ENCODE measurements at places on chromosomes 13 and 19.

DNA sequence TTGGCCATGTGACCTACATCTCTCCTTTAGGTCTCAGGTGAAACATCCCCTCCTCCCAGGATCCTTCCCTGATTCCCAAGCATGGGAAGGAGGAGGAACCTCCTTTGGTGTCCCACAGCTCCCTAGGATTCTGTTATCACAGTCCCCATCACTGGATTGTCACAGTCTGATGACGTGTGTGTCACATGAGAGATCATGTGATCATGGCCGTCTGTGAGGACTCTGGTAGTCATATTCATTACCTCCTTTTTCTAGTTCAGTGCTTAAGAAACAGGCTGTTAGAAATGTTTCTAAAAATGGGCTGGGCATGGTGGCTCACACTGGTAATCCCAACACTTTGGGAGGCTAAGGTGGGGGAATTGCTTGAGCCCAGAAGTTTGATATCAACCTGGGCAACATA is 3.0 kb downstream of the DHX34 start:
- DNase-seq: no peak

DNA sequence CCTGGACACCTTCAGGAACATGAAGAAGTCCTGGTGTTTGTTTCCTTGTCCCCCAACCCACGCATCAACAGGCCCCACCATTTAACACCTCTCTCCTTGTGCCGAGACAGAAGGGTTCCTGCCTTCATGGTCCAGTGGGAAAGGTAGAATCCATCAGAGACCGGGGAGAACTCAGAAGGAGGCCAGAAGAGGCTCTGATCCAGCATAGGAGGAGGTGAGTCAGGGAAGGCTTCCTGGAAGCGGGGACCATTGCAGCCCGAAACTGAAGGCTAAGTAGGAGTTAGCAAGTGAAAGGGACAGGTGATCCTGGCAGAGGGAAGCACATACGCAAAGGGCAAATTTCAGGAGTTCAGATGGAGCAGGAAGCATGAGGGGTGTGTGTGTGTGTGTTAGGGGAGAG is 484 bp downstream of the ICAM3 start:
- DNase-seq: no peak

DNA sequence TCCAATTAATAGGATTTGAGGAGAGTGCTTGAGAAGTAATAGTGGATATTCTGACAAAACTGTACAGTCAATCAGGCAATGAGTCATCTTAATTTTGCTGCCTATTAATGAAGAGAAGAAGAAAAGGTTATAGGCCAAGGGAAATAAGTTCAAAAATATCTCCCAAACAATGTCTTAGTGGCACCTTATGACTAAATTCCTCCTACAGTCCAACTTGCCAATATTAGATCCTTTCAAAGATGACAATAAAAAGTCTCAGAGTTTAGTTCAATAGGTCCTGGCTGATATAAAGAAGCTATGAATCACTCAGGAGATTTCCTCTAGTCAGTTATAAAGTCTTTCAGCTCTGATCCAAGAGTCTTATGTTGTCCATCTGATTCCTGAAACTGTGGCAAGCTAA is 27.9 kb downstream of the UGGT2 start:
- no peak for DNase-seq

- DNase-seq: no peak
Measured at GRCh38 chr19:49113762-49114629, at the start of gene LIN7B. Gene LIN7B, plus strand, starts transcription at chr19:49114370. Its CDS starts 35 bp downstream, at chr19:49114405.

GRCh38 chr19:801861-802497 is 4.7 kb downstream of the PTBP1 start:
- DNase-seq: no peak

DNA sequence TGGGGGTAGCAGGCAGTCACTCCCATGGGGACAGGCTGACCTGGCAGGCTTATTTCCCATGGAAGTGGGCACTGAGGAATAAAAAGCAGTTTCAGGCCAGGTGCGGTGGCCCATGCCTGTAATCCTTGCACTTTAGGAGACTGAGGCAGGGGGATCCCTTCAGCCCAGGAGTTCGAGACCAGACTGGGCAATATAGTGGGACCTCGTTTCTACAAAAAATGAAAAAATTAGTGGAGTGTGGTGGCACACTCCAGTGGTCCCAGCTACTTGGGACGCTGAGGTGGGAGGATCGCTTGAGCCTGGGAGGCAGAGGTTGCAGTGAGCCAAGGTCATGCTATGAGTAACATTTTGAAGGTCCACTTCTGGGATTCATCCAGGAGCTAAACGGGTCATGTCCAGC is 6.0 kb downstream of the GJB2 start:
- DNase-seq: no peak

DNA sequence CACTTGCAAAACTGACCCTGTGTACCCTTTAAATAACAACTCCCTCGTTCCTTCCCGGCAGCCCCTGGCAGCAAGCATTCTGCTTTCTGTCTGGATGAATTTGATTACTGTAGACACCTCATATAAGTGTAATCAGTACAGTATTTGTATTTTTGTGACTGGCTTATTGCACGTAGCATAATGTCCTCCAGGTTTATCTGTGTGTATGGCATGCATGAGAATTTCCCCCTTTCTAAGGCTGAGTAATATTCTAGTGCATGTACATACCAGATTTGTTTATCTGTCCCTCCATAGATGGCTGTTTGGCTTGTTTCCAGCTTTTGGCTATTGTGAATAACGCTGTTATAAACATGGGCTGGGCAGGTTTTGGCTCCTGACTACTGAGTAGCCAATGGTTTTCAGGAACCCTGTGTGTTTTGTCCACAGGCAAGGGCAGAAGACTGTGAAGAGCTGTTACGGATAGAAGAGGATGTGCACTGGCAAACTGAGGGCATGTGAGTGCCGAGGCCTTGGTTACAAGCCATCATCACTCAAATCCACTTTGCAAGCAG is 98.0 kb downstream of the ESD start:
- no peak for DNase-seq

DNA sequence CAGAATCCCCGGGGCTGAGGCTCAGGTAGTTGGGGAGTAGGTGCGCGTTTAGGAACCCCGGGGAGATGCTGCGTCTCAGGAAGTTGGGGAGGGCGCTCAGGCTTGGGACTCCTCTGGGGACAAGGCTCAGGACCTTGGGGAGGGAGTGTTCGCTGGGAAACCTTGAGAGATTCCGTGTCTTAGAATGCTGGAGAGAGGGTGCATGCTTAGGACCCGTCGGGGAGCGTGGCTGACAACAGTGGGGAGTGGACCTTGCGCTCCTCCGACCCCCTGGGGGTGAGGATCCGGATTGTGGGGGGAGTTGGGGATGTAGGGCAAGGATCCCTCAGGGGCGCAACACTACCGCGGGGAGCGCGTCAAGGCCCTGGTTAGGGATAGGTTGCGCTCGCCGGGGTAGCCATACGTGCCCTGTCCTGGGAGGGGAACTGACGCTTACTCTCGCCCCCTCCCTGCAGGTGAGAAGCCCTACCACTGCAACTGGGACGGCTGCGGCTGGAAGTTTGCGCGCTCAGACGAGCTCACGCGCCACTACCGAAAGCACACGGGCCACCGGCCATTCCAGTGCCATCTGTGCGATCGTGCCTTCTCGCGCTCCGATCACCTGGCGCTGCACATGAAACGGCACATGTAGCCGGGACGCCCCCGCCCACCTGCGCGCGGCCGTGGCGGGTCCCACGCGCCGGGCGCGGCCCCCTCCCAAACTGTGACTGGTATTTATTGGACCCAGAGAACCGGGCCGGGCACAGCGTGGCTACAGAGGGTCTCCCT is 2.0 kb downstream of the KLF2 start:
- no peak for DNase-seq

DNA sequence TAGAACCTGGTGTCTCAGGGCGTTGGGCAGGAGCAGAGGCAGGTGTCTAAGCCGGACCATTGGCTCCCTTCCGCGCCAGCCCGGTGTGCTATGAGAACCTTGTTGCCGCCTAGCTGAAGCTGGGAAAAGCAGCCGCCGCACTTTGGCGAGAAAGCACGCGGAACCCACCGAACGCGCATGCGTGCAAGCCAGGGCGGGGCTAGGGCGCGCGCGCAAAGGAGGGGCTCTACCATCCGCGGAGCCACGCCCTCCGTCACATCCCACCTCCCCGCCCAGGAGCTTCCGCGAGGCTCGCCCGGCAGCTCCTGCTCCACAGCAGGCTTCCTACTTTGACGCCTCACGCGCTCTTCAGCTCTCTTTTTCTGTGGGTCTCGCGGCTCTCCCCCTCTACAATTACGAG is 51.3 kb downstream of the WDR87 start:
- no peak for DNase-seq

GRCh38 chr19:48487544-48487943 is 18.4 kb downstream of the CYTH2 start:
- no peak for DNase-seq

GRCh38 chr13:87982400-87982799 is 311.2 kb downstream of the SLITRK5 start:
- no peak for DNase-seq

DNA sequence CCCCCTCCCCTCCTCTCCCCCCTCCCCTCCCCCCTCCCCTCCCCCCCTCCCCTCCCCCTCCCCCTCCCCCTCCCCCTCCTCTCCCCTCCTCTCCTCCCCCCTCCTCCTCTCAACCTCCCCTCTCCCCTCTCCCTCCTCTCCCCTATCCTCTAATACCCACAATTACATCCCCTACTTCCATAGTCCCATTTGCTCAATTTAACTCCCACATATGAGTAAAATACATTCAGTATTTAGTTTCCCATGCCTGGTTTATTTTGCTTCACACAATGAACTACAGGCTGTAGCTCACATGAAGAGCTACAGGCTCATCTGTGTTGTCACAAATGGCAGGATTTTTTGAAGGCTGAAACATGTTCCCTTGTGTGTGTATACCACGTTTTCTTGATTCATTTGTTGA is 6.9 kb downstream of the NLRP5 start:
- DNase-seq: no peak

DNA sequence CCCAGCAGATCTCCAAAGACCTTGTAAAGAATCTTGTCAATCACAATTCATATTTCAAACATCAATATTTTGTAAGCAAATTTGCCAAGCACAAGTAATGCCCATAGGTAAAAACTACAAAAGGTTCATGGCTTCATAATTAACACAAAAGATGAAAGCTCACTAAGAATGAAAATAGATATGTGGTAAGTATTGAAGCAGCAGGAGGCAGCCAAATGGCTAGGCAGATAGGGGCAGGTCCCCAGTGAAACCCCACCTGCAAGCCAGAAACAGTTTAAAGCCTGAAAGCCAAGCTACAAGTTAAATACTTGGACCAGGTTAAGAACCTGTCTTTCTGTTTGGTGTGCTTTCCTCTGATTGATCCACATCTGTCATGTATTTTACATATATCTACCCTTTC is 942.6 kb upstream of the SPRY2 start:
- no peak for DNase-seq

GRCh38 chr13:39023761-39024160 is 14.1 kb downstream of the PROSER1 start:
- DNase-seq: no peak

DNA sequence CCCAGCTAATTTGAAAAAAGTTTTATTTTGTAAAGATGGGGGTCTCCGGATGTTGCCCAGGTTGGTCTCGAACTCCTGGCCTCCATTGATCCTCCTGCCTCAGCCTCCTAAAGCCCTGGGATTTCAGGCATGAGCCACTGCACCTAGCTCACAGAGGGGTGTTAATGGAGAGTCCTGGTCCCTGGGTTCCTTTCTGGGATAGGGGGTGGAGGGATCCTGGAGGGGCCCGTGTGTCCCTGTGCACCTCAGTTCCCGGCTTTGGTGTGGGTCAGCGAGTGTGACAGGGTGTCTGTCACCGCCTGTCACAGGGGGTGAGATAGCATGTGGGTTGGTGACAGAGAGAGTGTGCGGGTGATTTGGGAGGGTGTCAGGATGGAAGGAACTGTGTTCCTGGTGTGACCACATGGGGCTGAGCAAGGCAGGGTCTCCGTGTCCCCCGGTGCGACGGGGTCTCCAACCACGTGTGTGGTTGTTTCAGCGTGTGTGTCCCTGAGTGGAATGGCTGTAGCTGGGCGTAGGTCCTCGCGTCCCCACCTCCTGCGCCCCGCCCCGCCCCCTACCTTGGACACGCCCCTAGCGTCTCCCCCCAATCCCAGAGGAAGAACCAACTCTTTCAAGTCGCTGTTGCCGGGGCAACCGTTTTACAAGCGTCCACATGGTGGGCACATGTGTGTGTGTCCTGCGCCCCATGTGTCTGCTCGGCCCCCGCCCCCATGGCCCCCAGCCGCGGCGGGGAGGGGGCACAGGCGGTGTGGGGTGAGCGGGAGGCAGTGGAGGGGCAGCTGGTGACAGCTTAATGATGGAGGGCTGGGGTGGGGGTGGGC is 2.9 kb upstream of the NRTN start:
- no peak for DNase-seq

- no peak for DNase-seq
Measured at GRCh38 chr19:5355076-5355475, 14.5 kb upstream of the PTPRS start.

DNA sequence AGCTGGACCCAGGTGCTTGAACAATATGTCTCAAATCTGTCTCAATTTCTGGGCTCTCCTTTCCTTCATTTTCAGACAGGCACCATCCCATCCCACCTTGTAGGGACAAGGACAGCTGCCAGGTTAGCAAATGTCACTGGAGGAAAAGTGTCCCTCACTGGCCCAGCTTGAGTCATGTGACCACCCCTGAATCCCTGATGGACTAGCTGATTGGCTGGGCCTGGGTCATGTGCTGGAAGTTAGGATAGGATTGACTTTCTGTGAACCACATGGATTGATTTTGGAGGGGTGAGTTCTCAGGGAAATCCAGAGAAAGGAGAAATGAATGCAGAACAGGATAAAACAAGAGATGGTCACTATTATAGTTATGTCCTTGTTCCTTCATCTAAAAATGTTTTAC is 28.2 kb upstream of the FXYD3 start:
- no peak for DNase-seq

DNA sequence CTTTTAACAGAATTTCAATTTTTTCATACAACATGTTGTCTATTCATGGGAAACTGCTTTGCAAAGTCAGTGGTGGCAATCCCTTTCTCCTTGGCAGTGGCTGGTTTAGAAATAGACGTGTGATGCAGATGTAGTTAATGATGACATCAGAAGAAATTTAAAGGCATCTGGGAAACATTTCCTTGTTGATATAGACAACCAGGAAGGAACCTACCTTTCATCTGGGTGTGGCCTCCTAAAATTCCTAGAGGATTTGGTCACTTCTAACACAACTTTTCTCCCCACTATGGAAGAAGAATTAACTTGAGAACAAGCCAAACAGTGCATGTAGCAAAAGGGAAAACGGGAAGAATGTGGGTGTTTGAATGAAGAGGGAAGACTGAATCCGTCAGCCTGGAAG is 102.8 kb downstream of the EFNB2 start:
- DNase-seq: no peak

DNA sequence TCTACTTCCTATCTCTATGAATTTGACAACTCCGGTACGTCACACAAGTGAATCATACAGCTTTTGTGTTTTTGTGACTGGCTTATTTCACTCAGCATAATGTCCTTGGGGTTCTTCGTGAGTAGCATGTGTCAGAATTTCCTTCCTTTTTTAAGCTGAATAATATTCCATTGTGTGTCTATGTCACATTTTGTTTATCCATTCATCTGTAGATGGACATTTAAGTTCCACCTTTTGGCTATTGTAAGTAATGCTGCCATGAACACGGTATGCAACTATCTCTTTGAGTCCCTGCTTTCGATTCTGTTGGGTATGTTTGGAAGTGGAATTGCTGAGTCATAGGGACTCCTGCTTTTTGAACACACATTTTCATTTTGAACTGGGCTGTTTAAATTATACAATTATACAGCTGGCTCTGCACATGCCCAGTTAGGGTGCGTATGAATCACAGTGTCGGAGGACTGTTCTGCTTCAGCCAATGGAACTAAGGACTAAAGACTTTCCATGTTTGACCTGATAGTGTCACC is 43.0 kb upstream of the C13orf42 start:
- no peak for DNase-seq

- DNase-seq: no peak
Measured at GRCh38 chr13:43663474-43664090, 123.2 kb downstream of the ENOX1 start.
